ENCODE measurements at places on chromosomes 7 and 10. TPM values are rescaled to one million over a fixed set of nuclear protein-coding genes. Genes with fewer than 3 reads are reported as not detected.

CACNB2 gene
- 0.43 TPM for total RNA-seq

C10orf53 gene
- total RNA-seq: not detected

AGR2 gene
- total RNA-seq: not detected

TLX1 gene
- not detected for total RNA-seq

- no peak for DNase-seq
Measured at GRCh38 chr7:75809396-75809795, 4.2 kb downstream of the CCL24 start.

- DNase-seq: no peak
Measured at GRCh38 chr7:41113719-41114118, 589.2 kb downstream of the INHBA start.

DNA sequence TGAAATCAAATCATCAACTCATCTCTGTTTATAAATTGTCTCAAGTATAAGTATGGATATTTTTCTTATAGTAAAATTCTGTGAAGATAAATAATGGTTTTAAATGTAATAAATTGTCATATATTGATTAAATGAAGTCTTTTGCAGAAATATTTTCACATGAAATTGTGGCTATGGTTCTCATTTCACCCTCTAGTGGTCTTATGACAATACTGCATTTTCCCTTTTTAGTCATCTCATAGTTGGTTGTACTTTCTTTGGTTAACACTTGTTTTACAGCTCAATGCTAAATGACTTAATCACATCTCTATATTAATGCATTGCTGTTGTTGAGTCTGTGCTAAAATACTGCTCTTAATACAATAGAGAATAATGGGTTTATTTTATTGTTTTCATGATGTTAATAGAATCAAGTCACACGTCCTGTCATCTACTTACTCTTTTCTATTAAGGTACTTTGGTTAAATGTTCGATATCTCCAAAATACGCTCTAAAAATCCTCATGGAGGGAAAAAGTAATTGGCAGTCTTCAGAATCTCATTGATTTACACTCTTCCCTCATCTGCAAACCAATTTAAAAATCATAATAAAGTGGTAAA, 38.0 kb upstream of the CACNA2D1 start:
- no peak for DNase-seq

- no peak for DNase-seq
Measured at GRCh38 chr7:41824284-41824683, 121.4 kb upstream of the INHBA start.

GRCh38 chr7:71937840-71938371, 474.2 kb downstream of the CALN1 start:
- no peak for DNase-seq

DNA sequence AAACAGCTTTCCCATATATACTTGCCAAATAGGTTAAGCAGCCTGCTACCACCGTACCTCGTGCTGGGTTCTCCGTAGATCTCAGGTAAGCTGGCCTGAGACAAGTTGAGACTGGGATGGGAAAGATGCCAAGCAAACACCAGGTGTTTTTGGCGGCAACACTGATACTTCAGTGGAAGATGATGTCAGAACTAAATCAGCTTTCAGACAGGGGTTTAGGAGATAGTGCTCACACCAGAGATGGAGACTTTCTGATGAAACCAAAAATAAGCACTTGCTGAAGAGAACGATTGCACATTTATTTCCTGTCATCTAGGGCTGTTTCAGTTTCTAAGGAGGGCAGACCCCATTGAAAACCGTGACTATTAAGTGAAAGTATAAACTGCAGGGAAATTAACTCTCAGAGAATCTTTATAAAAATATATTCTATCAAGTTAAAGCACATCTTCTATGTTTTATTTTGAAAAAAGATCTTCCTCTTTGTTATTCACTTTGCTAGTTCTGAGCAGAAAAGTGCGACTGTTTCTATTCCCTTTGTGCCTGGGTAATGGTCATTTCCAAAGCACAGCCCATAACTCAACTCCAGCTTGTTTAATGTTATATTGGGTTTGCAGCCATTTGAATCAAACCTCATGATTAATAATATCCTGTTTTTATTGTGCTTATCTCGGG, 149.9 kb downstream of the CPED1 start:
- DNase-seq: no peak

- DNase-seq: peak; percentile 64
Measured at GRCh38 chr10:43238462-43238861, 28.4 kb downstream of the RASGEF1A start.

DNA sequence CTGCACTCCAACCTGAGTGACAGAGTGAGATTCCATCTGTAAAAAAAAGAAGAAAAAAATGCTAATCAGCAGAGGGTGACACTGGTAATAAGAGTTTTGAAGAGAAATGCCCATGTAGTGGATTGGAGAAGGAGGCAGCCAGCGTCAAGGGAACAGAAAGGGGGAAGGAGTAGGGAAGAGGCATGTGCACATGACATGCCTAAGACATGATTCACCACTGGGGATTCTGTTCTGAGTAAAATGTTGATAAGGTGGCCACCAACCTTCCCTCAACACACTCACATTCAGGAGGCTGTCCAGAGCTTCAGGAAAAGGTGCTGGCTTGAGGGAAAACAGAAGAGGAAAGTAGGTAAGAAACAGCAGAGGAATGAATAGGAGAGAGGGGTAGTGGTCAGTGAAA, 39.9 kb downstream of the AKR1D1 start:
- DNase-seq: no peak

DNA sequence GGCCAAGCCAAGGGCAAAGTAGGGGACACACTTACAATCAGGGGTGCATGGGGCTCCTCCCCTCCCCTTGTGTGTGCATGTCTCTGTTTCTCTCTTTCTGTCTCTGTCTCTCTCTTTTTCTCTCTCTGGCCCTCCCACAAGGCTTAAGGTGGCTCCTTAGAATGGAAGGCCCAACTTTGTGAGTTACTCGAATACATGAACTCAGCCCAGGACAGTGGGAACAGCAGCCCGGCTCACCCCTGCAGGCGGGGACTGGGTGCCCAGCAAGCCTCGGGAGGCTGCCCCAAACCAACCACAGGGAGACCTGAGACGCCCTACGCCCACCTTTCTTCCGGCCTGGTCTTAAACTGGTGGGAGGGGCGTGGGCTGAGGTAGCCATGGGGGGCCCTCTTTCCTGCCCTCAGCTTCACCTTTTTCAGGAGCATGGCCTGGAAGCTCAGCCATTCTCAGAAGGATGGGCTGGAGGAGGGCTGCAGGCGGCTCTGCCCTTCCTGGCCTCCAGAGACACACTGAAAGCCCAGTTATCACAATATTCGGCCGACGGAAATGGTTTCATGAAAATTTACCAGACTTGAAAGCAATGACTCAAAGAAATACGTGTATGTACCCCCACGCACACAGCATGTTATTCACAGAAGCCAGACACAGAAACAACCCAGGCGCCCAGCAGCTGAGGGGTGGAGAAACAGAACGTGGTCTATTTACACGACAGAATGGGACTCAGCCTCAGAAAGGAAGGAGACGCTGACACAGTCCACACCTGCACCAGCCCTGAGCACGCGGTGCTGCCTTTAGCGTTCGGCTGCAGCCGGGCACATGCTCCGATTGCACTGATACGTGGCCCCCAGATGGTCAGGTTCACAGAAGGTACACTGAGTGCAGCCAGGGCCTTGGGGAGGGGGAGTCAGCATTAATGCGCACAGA, 229.5 kb downstream of the PTPRN2 start:
- peak; percentile 78 for DNase-seq

GRCh38 chr10:133164816-133165555, 5.0 kb downstream of the KNDC1 start:
- DNase-seq: peak; percentile 82

DNA sequence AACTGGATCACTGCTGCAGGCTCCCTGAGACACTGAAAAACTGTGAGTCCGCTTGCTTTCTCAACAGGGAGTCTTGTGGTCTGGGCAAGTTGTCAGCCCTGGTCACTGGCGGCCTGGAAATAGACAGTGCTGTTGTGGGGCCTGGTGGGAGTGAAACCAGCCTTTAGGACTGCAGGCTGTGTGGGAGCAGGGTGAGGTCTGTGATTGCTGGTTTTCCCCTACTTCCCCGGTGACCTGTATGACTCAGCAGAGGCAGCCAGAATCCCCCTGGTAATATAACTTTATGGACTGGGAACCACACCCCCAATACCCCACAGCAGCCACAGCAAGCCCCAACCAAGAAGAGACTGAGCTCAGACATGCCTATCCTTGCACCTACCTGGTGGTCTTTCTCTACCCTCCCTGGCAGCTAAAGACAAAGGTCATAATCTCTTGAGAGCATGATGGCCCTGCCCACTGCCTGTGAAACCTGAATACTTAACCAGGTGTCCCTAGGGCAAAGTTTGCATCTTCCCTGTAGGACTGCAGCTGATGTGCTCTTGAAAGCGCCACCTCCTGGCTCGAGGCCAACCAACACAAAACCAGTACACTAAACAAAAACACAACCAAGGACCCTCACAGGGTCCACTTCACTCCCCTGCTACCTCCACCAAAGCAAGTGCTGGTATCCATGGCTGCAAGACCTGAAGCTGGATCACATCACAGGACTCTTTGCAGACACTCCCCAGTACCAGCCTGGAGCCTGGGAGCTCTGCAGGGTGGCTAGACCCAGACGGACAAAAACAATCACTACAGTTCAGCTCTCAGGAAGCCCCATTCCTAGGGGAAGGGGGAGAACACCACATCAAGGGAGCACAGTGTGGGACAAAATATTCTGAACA, 7.2 kb upstream of the ADAM22 start:
- DNase-seq: no peak

DNA sequence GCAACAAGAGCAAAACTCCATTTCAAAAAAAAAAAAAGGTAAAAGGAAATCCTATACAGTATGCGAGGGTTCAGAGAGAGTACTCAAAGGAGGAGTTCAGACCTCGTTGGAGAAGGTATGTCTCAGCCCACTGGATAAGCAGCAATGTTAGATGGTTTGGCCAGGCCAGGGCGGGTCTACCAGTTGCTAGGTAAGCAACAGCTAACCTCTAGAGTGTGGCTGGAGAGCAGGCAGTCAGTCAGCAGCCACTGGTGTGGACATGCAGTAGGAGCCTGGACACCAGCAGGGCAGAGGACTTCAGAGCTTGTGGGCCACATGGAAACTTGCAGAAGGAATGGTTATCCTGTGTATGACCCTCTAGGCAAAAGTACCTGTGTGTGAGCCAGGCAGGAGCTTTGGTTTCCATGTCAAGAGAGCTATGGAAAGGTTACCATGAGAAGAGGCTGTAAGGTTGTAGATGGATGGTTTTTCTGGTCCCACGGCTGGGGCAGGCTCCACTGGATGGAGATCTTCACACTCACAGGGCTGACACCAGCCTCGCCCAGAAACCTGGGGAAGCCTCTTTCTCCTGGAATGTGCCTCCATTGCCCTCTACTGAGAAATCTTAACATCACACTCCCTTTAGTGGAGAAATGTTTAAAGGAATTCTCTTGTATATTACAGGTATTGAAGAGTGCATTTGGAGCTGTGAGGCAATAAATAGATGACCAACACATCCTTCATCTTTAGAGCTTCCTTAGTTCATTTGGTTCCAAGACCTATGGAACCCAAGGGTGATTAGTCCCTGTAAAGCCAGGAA, 63.6 kb downstream of the CCDC186 start:
- no peak for DNase-seq

DNA sequence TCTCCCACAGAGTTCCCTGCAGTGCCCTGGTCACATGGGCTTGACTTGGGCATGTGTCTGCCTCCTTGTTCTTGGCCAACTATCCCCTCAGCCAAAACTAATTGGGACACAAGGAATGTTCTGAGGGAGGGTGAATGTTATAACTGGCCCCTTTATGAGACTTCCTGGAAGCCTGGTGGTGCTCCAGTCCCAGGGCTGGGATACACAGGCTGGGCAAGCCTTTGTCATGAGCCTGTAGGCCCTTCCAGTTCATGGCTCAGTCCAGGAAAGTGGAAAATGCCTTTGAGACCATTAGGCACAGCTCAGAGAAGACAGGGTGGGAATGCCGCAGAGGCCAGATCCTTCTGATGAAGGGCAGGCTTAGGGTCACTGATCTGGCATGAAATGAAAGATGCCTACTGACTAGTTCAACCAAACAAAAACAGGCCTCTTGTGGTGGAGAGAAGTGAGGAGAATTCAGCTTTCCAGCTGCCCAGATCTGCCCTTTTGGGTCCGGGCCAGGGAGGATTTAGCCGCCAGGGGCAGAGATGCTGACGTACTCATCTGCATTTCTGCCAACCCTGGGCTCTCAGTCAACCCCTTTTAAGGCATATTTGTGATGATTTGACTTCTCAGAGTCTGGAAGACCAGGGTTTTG, 961.5 kb downstream of the KCNMA1 start:
- DNase-seq: no peak
